Prostate gland (tissue), 2 donors: ENCODE measurements at places on chromosomes 7 and 10. TPM values are rescaled to one million over a fixed set of nuclear protein-coding genes. Genes with fewer than 3 reads are reported as not detected.

- no peaks in the 10 kb centered on the region for H3K36me3 ChIP-seq
- H3K4me1 ChIP-seq = no peaks in the 10 kb centered on the region
- no peak overlapping the region for H3K4me3 ChIP-seq
- H3K27ac ChIP-seq = no peak overlapping the region
- no peak for DNase-seq
- H3K27me3 ChIP-seq = no peaks in the 10 kb centered on the region
Measured at GRCh38 chr7:57201895-57202210, 69.6 kb upstream of the ZNF479 start.

- H3K4me3 ChIP-seq = no peak overlapping the region
- H3K36me3 ChIP-seq = no peaks in the 10 kb centered on the region
- H3K27ac ChIP-seq = no peak overlapping the region
Measured at GRCh38 chr10:74227697-74228424, 76.8 kb downstream of the ADK start.

DNA sequence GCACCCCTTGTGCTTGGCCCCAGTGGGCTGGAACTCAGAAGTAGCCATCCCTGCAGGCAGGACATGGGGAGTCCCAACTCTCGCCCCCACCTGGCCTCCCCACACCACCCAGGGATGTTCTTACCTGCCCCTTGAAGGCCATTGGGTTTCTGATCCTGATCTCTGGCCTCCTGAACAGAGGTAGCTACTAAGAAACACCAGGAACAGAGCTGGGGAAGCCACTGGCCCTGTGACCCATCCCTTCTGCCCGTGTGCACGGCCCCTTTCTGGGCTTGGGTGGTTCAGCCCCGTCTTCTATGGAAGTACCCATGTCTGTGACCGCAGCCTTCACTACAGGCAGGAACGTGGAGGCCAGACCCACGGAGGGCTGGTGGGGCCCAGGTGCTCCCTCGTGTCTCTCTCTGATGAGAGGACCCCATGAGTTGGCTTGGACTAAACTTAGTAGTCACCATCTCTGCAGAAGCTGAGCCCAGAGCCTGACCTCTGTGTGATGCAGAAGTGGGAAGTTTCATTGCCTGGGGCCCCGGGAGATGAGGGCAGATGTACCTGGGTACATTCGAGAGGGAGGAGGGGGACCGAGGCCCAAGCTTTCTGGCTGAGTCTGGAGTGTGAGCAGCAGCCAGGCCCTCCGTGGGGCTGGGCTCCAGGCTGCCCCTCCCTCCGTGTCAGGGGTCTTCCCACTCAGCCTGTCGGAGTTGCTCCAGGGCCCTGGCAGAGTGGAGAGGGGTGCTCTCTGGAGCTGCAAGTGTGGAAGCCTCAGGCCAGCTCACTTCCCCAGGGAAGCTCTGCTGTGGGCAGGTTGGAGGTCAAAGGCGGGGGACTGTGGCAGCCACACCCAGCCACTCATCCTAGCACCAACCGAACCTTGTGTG is 81.0 kb downstream of the MKI67 start:
- H3K27me3 ChIP-seq = no peaks in the 10 kb centered on the region
- no peak overlapping the region for H3K4me3 ChIP-seq
- no peaks in the 10 kb centered on the region for H3K36me3 ChIP-seq
- H3K4me1 ChIP-seq = no peaks in the 10 kb centered on the region
- no peak for DNase-seq

DNA sequence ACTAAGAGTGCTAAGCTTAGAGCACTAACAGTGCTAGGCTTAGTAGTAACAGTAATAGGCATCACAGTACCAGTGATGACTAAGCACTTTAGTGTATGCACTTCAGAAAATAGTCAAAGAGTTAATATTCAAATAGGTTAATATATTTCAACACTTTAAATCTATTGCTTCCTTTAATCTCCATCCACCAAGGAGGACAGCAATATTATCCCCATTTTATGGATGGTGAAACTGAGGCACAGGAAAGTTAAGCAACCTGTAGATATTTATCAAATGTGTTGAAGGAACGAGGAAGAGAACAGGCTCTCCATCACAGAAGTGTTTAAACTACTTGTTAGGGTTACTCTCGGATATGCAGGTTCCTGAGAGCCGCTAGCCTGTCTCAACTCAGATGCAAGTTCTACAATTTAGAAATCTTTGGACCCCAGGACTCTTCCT is 165.5 kb downstream of the PRKAG2 start:
- H3K27ac ChIP-seq = no peak overlapping the region
- H3K4me1 ChIP-seq = no peaks in the 10 kb centered on the region
- no peak for DNase-seq
- no peaks in the 10 kb centered on the region for H3K36me3 ChIP-seq

The FEZF1 gene
- not detected for total RNA-seq

- H3K4me3 ChIP-seq = no peak overlapping the region
- no peaks in the 10 kb centered on the region for H3K4me1 ChIP-seq
- no peaks in the 10 kb centered on the region for H3K27me3 ChIP-seq
- H3K27ac ChIP-seq = no peak overlapping the region
Measured at GRCh38 chr10:19577381-19577780, 238.9 kb upstream of the PLXDC2 start.

DNA sequence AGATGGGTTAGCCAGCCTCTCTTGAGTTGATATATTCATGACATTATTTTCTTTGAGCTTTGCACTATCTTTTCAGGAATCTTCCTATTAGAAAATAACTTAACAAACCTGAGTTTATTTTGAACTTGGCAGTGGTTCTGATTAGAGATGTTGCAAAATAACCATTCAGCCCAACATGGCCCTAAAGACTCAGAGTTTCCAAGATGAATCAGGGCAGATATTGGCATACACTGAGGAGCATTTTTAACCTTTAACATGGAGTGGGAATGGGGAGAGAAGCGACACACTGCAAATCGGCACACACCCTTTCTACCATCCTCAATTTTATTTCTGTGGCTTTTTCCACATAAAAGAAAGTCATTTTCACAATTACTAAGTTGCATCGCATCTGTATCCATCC is 190.8 kb downstream of the TRIL start:
- H3K27me3 ChIP-seq = no peaks in the 10 kb centered on the region
- no peak overlapping the region for H3K27ac ChIP-seq
- no peak overlapping the region for H3K4me3 ChIP-seq
- H3K36me3 ChIP-seq = no peaks in the 10 kb centered on the region
- no peaks in the 10 kb centered on the region for H3K4me1 ChIP-seq

- H3K36me3 ChIP-seq = no peaks in the 10 kb centered on the region
- no peaks in the 10 kb centered on the region for H3K4me1 ChIP-seq
Measured at GRCh38 chr10:44343843-44344242, 41.1 kb downstream of the CXCL12 start.

The ZDHHC4 gene
- 73.3 TPM for total RNA-seq

DNA sequence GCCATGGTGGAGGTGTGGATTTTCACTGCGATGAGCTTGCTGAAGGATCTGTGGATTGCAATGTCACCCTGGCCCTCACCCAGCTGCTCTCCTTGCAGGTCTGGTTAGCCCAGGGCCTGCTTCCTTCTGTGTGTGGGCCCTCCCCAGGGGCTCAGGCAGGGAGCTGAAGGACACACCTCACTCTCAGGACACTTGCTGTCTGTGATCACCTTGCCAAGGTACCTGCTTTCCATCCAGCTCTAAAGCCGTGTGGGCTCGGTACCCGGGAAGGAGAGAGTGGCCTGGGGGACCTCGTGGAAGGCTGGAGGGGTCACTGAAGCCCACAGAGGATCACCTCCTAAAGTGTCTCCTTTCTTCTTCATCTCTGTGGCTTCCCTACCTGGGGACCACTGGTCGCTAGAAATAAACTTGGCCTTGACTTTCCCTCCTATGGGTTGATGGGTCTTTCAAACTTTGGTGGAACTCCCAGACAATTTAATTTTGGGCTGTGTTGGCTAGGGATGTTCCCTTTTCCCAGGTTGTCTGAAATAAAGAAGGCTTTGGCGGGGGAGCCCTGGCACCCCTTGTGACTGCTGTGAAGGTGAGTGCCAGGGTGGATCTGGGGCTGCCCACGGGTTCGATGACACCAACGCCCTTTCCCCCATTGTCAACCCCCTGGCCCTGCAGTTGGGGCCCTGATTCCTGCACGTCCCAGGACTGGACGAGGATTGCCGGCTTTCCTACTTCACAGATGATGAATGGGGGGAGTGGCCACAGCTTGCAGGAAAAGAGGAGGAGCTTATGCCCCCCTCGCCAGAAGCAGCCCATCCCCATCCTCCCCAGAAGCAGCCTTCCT is 331.0 kb downstream of the ADARB2 start:
- H3K27me3 ChIP-seq = peaks cover 2% of the 10 kb centered on the region
- no peak overlapping the region for H3K27ac ChIP-seq
- H3K4me1 ChIP-seq = no peaks in the 10 kb centered on the region
- no peaks in the 10 kb centered on the region for H3K36me3 ChIP-seq
- H3K4me3 ChIP-seq = no peak overlapping the region

DNA sequence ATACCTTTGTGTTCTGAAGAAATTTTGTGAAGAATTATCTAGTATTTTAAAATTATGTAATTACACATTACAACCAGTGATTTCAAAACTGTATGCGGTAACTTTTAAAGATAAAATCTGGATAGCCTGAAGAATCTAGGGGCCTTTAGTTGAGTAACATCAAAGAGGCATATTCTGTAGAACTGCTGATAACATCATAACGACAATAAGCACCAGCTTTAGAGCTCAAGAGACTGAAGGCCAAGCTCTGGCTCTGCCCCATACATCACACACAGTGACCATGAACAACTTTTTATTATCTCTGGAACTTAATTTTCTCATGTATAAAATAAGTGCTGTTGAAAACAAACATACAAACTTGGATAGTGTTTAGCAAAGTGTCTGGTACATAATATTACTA is 121.1 kb upstream of the RHOBTB1 start:
- no peak overlapping the region for H3K4me3 ChIP-seq
- H3K27ac ChIP-seq = no peak overlapping the region
- no peaks in the 10 kb centered on the region for H3K27me3 ChIP-seq
- no peak for DNase-seq

GRCh38 chr10:74371696-74372095 is 220.7 kb downstream of the ADK start:
- no peaks in the 10 kb centered on the region for H3K4me1 ChIP-seq
- no peak overlapping the region for H3K4me3 ChIP-seq
- no peaks in the 10 kb centered on the region for H3K27me3 ChIP-seq
- DNase-seq = no peak
- no peak overlapping the region for H3K27ac ChIP-seq

DNA sequence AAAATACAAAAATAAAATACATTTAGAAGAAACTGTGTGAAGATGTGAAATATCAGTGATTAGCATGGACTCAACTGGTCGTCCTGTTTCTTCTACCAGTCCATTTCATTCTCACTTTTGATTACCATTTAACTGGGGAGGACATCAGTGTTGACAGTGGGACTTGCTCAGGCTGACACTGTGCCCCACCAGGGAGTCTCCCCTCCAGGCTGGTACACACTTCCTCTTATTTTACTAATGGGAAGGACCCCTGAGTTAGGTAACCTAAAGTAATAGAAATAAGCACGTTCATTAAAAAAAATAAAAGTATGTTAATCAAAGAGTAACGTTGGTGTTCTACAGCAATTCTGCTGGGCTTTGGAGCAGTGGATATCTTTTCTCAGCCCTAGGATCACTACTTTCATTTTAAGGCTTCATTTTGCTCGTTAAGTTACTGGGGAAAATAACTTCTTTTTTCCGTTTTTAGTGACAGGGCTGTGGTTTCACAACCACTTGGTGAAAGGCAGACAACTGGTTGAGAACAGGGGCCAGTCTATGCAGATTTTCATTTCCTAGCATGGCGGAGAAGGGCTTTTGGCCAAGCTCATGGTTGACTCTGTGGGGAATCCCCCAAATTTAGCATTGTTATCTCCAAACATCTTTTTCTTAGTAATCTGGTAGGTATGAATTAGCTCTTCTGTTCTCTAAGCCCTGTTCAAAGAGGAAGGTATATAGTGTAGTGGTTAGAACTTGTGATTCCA is 2.1 kb downstream of the SNX10 start:
- DNase-seq = no peak
- H3K27ac ChIP-seq = no peak overlapping the region
- no peaks in the 10 kb centered on the region for H3K36me3 ChIP-seq
- no peaks in the 10 kb centered on the region for H3K4me1 ChIP-seq
- no peak overlapping the region for H3K4me3 ChIP-seq

The NRCAM gene
- total RNA-seq = 3.1 TPM

GRCh38 chr7:151383638-151384351 is 26.0 kb downstream of the WDR86 start:
- no peaks in the 10 kb centered on the region for H3K27me3 ChIP-seq
- H3K36me3 ChIP-seq = no peaks in the 10 kb centered on the region
- H3K27ac ChIP-seq = no peak overlapping the region
- H3K4me3 ChIP-seq = no peak overlapping the region

The DYDC2 gene
- total RNA-seq = not detected

GRCh38 chr7:100565133-100565571 is 8.5 kb downstream of the SAP25 start:
- no peaks in the 10 kb centered on the region for H3K36me3 ChIP-seq
- H3K27ac ChIP-seq = no peak overlapping the region
- H3K4me1 ChIP-seq = peaks cover 3% of the 10 kb centered on the region
- no peak for DNase-seq
- no peak overlapping the region for H3K4me3 ChIP-seq
- H3K27me3 ChIP-seq = no peaks in the 10 kb centered on the region

The TMEM130 gene
- total RNA-seq = 0.36 TPM
